Upper lobe of left lung (tissue), 6 donors: ENCODE measurements at places on chromosomes 7 and 10.

GRCh38 chr7:136245327-136246004 lies 268.3 kb upstream of the MTPN start:
- DNase-seq = no peak

DNA sequence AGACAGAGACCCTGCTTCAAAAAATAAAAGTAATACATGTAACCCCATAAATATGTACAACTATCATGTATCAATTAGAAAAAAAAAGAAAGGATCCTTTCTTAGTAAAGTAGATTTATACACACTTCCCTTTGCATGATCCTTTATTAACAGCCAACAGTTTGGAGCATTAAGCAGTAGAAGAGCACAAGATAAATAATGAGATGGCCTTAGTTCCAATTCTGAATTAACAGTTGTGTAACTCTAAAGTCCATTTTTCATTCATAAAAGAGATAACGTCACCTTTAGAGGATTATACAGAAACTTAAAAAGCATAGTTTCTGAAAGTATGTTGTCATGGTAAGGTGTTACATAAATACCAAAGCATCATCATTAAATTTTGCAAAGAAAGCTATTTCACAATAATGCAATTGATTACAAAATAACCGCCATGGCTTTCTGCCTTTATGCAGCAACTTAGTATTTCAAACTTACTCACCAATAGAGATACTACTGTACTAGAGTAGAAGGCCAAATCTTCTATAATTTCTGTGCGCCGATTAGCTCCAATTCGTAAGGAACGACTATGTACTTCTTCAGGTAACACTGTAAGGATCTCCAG lies 40.3 kb downstream of the TNPO3 start:
- DNase-seq = no peak

- DNase-seq = peak; percentile 29
Measured at GRCh38 chr10:92407305-92408016, 116.5 kb downstream of the MARCHF5 start.

- no peak for DNase-seq
Measured at GRCh38 chr10:79146611-79147130, 77.9 kb downstream of the ZMIZ1 start.

GRCh38 chr7:100048680-100049079 lies 894 bp upstream of the ZSCAN21 start:
- no peak for DNase-seq

DNA sequence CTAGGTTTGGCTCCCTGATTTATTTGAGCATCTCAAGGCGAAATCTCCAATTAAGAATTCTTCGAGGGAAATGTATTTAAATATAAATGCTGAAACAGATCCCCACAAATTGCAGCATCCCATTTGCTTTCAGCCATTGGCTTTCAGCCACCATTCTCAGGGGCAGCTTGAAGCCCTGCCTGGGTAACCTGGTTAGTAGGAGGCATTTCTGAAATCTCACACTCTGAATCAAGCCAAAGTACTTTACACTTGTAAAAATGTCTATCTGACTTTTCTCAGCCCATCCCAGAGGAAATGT lies 49.1 kb downstream of the GCC1 start:
- no peak for DNase-seq

GRCh38 chr7:37833107-37833817 lies 15.1 kb upstream of the NME8 start:
- peak; percentile 44 for DNase-seq

- no peak for DNase-seq
Measured at GRCh38 chr7:25739143-25739542, 412.9 kb upstream of the NFE2L3 start.

- DNase-seq = no peak
Measured at GRCh38 chr10:106959521-106959920, 205.0 kb downstream of the SORCS1 start.

DNA sequence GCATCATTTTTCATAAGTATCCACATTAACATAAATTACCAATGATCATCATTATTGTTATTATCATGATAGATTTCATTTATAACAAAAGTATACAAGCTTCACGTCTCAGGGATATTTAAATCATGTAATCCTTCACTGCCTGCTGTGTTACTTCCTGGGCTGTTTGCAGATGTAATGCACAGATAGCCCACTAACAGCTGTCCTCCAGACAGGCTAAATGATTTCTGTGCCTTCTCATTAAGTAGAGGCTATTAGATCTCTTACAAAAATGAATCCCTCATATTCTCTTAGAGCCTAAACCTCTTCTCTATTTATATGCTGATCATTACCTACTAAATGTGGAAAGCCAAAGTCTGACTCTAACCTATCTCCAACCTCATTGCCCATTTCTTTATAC lies 9.3 kb downstream of the PCLO start:
- no peak for DNase-seq

DNA sequence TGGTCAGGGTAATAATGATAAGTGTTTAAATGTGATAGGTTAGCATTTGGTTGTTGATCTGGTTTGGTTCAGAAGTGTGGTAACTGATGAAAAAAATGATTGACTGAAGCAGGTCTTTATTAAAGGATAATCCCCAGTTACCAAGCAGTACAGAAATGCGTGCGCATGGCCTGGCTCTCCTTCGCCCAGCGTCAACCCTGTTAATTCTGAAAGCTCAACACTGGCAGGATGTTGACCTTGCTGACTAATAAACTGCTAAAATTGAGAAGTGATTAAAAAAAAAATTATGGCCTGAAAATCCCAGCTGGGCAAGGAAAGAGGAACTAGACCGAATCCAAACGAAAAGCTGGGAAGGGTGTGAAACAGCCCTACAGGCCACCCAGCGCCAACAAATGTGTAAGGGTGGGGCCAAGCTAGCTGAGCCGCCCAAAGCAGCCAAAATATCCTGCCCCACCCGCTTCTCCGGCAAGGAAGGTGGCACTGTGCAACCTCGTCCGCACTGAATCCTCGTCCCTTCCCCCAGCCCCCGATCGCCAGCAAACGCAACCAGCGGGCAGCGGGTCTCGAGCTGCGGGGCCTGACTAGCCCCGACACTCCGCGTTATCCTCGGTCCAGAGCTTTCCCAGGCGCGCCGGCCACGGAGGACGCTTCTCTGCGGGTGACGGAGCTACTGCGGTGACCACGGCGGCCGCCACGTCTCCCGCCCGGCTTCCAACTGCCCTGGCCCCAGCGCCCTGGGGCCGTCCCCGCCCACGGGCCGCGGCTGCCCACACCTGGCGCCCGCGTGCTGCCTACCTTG lies 561 bp downstream of the SHTN1 start:
- DNase-seq = peak; percentile 79

DNA sequence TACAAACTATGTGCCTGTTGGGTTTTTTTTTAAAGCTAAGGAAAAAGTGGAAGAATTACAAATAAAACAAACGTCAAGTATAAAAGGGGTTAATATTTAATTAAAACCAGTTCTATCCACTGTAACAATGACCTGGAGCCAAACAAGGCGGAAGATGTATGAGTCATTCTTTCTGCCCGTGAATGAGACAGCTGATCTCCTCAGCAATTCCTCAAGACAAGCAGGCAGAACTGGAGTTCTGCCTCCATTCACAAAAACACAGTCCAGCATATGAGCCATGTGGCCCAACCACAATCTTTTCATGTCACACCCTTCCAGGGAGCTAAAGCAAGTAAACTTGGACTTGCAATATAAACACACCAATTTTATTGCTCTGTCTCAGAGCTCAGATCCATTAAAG lies 8.4 kb downstream of the ETV1 start:
- no peak for DNase-seq

- DNase-seq = no peak
Measured at GRCh38 chr7:89771003-89771636, 383.1 kb upstream of the STEAP1 start.

- no peak for DNase-seq
Measured at GRCh38 chr7:27169658-27170425, 4.3 kb downstream of the HOXA10 start.

DNA sequence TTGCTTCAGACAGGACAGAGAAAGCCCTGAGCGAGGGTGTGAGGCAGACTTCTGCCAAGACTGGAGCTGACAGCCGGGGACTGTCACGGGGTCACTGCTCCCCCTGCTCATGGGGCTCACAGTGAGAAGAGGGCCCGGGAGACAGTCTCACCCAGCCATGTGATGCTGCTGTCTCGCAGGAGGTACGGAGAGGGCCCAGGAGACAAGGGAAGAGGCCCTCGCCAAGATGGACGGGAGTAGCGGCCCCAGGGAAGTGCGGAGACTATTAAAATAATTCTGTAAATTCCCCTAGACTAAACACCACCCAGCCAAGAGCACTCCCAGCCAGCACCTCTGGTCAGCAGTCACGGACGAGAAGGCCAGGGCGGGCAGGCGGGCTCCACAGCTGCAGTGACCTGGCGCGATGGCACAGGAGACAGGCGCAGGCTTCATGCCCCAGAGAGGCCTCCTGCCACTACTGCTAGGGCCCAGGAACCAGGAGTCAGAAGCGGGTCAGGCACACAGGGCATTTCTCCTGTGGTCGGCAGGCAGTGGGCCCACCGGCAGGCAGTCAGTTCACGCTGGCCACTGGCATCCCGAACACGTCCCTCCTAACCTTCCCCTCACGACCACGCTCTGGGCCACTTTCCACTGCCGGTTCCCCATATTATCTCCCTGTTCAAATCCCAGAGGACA lies 24.1 kb downstream of the WDR86 start:
- no peak for DNase-seq

DNA sequence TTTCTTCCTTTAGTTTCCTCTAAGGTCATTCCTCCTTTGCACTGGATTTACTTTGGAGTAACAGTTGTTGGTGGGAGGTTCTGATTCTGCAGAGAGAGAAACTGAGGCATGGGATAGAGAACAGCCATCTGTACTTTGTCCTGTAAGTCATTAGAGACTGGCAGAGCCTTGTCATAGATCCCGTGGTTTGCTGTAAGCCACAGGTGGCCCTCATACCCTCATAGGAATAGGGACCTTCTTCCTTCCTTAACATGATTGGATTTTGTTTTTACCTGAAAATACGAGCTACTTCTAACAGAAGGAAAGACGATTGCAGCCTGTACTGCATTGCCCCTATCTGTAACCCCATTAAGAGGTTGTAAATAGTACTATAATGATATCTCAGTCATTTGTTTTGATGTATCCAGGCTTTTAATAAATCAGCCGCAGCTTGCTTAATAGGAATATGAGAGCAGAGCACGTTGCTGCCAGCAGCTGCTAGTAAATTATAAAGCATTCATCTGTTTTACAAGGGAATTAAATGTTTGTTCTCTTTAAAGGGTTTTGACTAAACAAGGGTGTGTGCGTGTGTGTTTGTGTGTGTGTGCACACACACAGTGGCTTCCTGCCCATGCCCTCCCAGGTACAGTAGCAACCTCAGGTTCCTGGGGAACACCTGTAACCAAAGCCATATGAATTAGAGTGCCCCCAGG lies 249.8 kb downstream of the AUTS2 start:
- DNase-seq = no peak

GRCh38 chr7:69757981-69758430 lies 159.7 kb downstream of the AUTS2 start:
- DNase-seq = no peak

DNA sequence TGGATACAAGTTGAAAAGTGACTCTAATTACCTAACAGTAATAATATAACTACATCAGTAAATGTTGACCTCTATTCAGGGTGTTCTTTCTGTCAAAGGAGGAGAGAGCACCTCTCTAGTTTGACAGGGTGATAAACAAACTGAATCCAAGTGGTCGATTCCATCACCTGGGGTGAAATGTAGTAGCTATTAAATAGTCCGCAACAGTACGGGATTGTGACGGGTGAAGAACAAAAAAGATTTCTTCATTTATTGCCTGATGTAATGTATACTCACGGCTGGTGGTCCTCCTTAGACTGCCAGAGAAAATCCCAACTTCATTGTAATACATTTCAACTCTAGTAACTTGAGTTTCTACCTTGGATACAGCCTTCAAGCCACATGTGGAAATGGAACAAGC lies 292.5 kb upstream of the CELF2 start:
- no peak for DNase-seq

- DNase-seq = peak; percentile 76
Measured at GRCh38 chr7:104328970-104329825, 795 bp downstream of the LHFPL3 start.

DNA sequence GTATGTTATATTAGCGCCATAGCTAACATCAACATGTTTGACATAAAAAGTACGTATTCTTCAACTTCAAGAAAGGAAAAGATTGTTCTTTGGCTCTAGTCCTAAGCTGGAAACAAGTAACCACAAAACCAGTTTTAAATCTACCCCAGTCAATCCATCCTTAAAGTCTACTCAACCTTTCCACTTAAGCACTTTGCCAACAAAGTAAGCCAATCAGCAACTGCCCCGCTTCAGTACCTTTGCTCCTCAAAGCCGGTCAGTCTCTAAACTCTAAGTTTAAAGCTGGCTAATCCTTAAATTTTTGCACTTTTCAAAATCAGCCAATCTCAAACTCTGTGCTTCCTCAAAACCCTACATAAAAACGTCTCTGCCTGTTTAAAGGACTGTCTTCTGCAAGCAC lies 8.1 kb downstream of the ZNF438 start:
- DNase-seq = no peak

GRCh38 chr7:106060394-106060920 lies 51.7 kb downstream of the SYPL1 start:
- DNase-seq = no peak

- DNase-seq = peak; percentile 62
Measured at GRCh38 chr7:1052031-1052818, 7.9 kb downstream of the GPR146 start.

- no peak for DNase-seq
Measured at GRCh38 chr7:32879460-32879859, 12.1 kb downstream of the KBTBD2 start.

GRCh38 chr7:38813768-38814167 lies 95.2 kb downstream of the VPS41 start:
- DNase-seq = no peak

DNA sequence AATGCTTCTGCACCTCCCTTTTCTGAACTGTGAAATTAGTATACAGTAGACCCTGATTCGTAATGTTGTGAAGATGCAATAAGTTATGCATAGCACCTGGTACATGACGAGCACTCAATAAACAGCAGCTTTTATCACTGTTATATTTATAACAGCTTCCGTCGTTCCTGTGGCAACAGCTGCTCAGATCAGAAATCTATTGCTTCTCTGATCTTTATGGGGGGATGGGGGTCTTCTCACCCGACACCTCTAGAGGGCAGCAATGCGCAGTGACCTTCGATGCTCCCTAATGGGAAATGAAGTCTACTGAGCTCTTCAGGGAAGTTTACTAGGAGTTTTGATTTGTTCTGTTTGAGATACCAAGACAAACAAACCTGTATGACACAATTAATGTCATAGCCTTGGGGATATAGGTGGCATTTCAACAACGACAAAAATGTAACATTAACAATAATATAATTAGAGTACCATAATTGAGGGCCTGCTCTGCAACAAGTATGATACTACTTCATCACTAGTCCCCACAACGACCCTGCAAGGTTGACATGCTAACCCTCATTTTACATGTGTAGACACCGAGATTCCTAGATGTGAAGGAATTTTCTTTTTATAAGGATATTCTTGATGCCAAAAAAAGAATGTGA lies 289.6 kb downstream of the SFMBT2 start:
- DNase-seq = peak; percentile 50

GRCh38 chr7:101562531-101563197 lies 66.4 kb downstream of the MYL10 start:
- no peak for DNase-seq
